ENCODE measurements at places on chromosomes 11 and 22.

DNA sequence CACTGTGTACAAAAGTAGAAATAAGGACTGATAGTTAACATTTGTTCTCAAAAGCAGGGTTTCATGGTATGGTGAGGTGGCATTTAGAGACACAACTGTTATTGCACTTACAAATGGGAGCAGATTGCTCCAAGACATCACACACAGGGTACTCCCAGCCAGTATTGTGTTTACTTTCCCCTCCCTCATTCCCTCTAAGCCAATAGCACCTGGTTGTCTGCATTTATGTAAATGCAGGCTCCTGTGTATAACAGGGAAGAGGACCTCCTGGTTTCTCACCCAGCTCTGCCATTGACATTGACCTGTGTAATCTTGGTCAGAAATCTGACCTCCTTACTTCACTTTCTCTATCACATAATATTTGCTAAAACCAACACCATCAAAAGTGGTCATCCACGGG is 154.4 kb downstream of the NAV2 start:
- DNase-seq, result no peak

- DNase-seq, result no peak
These were observed 30.6 kb downstream of the TUB start for GRCh38 chr11:8111636-8112035.

- no peak for DNase-seq
These were observed 311.3 kb downstream of the C11orf87 start for GRCh38 chr11:109733245-109733644.

DNA sequence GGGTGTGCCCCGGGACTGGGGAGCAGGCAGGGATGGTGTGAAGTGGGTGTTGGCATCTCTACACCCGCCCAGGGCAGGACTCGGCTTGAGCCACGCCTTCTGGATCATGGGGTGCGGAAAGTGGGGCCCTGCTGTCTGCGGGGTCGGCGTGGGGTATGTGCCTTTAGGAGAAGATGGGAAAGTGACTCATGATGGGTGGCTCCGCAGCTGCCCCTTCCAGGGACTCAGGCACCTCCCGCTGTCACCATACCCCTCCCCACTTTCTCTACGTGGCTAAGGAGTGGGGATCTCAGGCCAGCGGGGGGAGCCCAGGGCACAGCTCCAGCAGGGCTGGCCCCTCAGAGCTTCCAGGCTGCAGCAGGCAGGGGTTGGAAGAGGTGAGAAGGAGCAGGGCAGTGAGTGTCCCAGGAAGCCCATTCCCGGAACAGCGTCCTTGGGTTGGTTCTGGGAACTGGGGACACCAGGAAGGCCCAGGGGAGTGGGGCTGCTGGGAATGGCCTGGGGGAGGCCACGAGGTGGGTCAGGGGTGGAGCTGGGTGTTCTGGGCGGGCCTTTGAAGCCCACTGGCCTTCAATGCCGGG is 102.9 kb upstream of the FGF3 start:
- no peak for DNase-seq

GRCh38 chr11:102603091-102603490 is 22.0 kb downstream of the MMP20 start:
- DNase-seq, result no peak

DNA sequence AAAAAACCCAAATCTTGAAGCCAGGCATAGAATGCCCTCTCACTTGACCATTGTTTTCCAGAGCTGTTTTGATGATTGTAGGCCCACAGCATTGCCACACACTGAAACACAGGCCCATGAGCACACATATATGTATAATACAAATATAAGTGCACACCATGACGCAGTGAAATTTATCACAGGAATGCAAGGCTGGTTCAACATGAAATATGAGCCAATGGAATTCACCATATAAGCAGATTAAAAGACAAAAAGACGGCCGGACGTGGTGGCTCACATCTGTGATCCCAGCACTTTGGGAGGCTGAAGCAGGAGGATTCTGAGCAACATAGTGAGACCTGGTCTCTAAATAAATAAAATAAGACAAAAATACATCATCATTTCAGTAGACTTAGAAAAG is 9.4 kb upstream of the RNH1 start:
- no peak for DNase-seq

DNA sequence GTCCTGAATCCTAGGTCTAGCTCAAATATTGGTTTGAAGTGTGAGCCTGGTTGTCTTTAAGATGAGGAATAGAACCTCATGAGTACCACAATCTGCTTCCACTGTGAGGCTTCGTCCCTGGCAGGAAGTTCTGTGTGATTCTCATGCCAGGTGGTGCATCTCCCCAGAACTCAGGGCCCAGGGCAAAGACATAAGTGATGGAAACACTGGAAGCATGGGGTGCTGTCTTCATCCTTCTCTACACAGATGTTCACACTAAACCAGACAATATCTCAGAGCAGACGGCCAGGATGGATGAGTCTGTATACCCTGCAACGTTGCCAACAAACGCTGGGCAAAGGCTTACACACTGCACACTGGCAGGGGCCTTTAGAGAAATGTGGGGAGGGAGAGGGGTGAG is 475.9 kb upstream of the B3GAT1 start:
- no peak for DNase-seq

DNA sequence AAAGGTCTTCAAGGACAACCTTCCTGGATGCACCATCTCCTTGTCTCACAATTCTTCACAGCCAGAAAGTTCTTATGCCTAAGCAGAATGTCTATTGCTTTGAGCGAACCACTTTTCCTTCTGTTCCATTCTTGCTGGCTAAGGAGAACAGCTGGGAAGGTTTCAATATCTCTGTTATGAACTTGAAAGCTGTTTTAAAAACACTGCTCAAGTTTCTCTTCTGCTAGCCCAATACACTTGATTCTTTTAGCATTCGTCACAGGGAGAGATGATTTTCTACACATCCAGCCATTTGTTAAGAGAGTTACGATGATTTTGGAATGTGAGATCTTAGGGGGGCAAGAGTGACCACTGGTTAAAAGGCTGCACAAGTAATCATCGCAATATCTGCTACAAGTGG is 249.3 kb downstream of the KIRREL3 start:
- no peak for DNase-seq

DNA sequence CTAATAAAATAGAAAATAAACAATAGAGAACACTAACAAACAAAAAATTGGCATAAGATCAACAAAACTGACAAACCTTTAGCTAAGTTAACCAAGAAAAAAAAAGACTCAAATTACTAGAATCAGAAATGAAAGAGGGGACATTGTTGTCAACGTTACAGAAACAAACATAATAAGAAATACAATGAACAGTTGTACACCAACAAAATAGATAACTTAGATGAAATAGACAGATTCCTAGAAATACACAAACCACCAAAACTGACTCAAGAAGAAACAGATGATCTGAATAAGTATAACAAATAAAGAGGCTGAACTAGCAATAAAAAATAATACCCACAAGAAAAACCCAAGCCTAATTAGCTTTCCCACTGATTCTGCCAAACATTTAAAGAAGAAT is 34.7 kb upstream of the TMPRSS4 start:
- DNase-seq, result no peak

GRCh38 chr11:28922386-28922981 is 814.3 kb downstream of the METTL15 start:
- no peak for DNase-seq

GRCh38 chr11:965206-965775 is 39.6 kb downstream of the AP2A2 start:
- no peak for DNase-seq

DNA sequence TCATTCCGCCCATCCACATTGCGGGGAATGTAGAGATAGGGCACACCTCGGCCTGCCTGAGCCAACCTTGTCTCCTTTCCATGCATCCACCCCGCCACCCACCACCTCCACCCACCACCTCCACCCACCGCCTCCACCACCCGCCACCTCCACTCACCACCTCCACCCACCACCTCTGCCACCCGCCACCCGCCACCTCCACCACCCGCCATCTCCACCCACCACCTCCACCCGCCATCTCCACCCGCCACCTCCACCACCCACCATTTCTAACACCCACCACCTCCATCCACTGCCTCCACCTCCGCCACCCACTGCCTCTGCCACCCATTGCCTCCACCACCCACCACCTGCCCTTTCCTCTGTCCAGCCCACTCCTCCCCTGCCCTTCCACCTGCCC is 78.4 kb downstream of the IGLL1 start:
- DNase-seq, result no peak

DNA sequence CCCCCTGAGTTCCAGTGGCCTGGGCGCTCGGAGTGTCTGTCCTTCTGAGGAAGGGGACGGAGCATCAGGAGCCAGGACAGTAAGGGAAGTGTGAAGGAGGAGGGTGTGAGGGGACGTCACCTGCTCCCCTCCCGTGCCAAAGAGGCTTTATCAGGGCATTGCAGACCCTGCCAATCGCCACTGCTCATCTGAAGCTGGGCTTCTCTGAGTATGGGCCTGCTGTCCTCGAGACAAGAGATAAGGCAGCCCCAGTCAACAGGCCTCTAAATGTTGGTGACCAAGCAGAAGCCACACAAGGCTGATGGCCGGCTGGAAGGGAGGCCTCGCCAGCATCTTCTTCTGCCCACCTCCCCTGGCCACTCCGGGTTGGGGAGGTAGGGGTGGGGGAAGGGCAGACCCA is 29.8 kb downstream of the LIF start:
- DNase-seq, result no peak

DNA sequence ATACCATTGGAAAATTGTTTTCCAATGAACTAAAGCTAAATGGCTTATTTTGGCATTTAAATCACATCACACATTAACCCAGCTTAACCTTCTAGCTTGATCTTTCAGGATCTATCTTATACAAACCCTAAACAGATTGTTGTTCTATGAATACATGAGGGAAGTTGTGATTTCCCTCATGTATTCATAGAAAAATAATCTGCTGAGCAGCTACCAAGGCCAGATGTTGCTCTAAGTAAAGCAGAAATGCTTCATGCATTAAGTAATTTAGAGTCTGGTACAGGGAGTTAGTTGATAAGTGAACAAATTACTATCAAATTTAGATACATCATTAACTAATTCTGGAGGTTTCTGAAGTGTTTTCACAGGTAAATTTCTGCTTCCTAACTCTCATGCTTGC is 204.6 kb upstream of the ANO3 start:
- DNase-seq, result no peak

GRCh38 chr11:96338910-96339705 is 3.9 kb downstream of the MAML2 start:
- no peak for DNase-seq

- DNase-seq, result no peak
These were observed 49.8 kb upstream of the PPARA start for GRCh38 chr22:46100401-46101105.

DNA sequence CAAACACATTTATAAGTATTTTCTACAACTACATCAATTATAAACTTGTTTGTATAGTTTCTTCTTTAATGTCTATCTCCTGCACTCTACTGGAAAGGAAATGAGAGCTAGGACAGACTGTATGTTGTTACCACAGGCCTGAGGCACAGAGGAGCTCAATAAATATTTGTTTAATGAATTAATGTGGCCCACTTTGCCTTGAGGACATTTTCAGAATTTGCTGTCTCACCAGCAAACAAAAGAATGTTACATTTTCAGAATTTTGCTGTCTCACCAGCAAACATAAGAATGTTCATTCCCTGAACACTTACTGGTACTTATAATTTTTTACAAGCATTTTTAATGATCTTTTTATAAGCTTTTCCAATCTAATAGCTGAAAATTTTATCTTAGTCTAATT is 41.9 kb upstream of the WNT7B start:
- no peak for DNase-seq

DNA sequence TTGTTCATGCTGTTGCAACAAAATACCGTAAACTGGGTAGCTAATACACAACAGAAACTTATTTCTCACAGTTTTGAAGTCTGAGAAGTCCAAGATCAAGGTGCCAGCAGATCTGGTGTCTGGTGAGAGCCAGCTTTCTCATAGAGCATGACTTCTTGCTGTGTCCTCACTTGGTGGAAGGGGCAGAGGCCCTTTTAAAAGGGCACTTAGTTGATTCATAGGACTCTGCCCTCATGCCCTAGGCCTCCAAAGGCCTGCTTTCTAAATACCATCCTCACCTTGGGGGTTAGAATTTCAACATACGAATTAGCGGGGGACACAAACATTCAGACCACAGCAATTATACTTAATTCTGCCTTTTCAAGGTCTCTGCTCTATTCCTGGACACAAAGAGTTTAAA is 52.3 kb upstream of the FDX1 start:
- DNase-seq, result no peak

GRCh38 chr11:46277622-46278386 is at the start of gene CREB3L1:
TSS of gene CREB3L1 (plus strand) at chr11:46277662. CDS start at chr11:46278112, 450 bp downstream.
- DNase-seq, result no peak

- no peak for DNase-seq
These were observed 72.1 kb upstream of the SLC22A12 start for GRCh38 chr11:64518928-64519327.

- no peak for DNase-seq
These were observed 40.6 kb downstream of the FANCF start for GRCh38 chr11:22584976-22585375.

GRCh38 chr22:35648066-35649025 is at the start of gene APOL6:
TSS of gene APOL6 (plus strand) at chr22:35648446. CDS start at chr22:35656426, 7,980 bp downstream.
- peak; percentile 37 for DNase-seq

- DNase-seq, result no peak
These were observed 90.9 kb downstream of the CTTN start for GRCh38 chr11:70489276-70489675.

DNA sequence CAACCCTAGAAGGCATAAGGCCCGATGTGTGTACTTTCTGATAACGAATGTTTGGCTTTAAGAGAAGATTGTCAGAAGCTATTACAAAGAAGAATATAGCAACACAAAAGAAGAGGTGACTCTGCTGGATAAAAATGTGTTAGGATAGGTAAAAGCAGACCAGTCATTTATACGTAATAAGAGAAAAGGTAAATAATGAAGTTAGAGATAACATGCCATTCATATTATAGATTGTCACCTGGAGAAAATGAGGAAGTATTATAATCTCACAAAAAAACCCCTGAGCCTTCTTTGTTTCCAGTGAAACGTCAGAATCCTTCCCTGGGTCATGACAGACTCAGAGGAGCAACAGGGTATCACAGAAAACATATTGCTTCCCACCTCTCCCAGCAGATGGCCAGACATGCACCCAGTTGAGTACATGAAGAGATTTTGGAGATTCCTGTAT is 36.1 kb downstream of the PPFIA1 start:
- no peak for DNase-seq

- no peak for DNase-seq
These were observed 70.6 kb downstream of the ZBTB16 start for GRCh38 chr11:114130115-114130576.

GRCh38 chr11:9396310-9396709 is 11.9 kb downstream of the IPO7 start:
- no peak for DNase-seq

- DNase-seq, result no peak
These were observed 652 bp upstream of the PVALB start for GRCh38 chr22:36817525-36817848.

GRCh38 chr11:116276051-116277044 is 496.4 kb downstream of the BUD13 start:
- peak; percentile 62 for DNase-seq

GRCh38 chr11:122113836-122114825 is 1.9 kb downstream of the BLID start:
- no peak for DNase-seq

DNA sequence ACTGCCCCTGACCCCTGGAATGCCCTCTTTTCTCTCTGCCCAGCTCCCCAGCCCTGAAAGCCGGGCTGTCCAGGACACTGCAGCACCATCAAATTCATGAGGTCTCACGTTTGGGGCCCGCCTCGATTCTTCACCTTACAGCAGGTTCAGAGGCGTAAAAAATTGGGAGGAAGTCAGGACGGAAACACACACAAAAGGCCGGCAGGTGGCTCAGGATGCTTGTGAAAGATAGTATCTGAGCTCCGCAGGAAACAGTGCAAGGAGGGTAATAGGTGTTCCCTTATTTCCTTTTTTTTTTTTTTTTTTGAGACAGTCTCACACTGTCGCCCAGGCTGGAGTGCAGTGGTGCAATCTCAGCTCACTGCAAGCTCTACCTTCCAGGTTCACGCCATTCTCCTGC is 4.1 kb downstream of the RFPL2 start:
- no peak for DNase-seq
